ENCODE measurements at places on chromosomes 16 and 17.

DNA sequence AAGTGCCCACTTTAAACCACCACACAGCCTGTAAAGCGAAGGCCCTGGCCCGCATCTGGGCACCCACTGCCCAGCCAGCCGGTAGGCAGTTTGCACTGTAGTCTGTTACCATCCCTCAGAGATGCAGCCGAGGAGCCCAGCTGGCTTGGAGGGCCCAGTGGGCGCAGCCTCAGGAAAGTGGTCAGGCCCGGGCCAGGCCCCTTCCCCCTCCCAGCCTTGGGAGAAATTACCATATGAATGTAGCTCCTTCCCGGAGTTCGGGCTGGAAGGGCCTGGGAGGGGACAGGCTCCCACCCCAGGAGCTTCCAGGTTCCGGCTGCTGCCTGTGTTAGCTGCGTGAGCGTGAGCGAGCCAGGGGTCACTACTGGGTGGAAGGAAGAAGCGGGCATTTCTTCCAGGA, 325.4 kb downstream of the SEC14L1 start:
- DNase-seq, result no peak

DNA sequence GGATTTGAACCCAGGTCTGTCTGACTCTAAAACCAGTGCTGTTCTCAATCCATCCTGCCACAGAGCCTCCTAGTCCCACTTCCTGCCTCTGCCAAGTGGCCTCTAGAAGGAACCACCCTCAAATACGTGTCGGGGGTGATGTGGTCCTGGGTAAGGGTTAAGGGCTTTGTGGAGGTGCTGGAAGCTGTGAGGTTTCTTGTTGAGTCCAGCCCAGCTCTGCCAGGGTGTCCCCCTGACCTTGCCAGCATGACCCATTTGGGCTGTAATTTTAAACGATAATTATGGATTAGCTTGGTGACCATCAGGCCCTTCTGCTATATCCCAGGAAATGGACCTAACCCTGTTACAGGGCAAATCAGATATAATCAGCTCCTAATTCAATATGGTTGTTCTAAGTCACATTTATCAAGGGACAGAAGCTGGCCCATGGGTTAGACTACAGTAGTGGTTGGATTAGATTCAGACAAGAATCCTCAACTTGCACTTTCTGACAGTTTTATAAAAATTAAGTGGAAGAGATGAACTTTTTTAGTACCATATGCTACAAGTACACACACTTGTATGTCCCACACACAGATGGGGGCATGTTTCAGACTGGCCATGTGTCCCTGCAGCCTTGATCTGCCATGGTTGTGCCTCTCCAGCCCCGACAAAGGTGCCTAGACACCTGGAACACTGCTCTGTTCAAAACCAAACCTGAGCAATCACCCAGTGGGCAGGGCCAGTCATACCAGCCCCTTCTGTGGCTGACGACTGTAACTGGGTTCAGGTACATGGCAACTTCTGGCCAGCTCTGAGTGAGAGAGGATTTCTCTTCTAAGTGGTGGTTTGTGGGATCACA, 48.0 kb downstream of the SMPD3 start:
- no peak for DNase-seq

DNA sequence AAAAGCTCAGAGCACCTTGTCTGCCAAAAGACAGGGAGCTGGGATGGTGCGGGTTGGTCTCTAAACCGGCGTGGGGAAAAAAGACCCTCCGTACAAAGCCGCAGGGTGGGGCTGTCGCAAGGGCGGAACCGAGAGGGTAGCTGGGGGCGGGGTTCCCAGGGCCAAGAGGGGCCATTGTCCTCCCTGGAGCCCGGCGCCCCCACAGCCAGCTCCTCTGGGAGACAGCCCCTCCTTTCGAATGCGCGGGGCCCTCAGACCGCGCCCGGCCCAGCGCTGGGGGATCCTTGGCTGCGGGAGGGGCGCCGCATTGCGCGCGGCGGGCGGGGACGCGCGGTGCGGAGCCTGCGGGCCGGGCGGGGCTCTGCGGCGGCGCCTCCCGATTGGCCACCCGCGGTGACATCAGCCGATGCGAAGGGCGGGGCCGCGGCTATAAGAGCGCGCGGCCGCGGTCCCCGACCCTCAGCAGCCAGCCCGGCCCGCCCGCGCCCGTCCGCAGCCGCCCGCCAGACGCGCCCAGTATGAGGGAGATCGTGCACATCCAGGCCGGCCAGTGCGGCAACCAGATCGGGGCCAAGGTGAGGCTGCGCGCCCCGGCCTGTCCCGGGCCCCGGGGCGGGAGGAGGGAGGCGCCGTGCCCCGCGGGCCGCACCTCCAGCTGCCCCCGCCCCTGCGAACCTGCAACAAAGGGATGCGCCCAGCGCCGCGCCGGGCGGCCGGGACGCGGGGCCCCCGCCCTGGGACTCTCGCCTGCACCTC, at the start of gene TUBB3:
Gene TUBB3, plus strand, starts transcription at position 459 of the 756 bp plus-strand sequence. Its CDS starts 60 bp downstream, at position 519.
- peak; percentile 90 for DNase-seq

- no peak for DNase-seq
Observed at GRCh38 chr16:77790009-77790372, 1.6 kb downstream of the VAT1L start.

- DNase-seq, result no peak
Observed at GRCh38 chr16:11182411-11182810, 73.6 kb downstream of the SOCS1 start.

- no peak for DNase-seq
Observed at GRCh38 chr17:16314189-16314588, 39.1 kb downstream of the CENPV start.

- DNase-seq, result no peak
Observed at GRCh38 chr16:12440228-12440530, 363.5 kb downstream of the CPPED1 start.

DNA sequence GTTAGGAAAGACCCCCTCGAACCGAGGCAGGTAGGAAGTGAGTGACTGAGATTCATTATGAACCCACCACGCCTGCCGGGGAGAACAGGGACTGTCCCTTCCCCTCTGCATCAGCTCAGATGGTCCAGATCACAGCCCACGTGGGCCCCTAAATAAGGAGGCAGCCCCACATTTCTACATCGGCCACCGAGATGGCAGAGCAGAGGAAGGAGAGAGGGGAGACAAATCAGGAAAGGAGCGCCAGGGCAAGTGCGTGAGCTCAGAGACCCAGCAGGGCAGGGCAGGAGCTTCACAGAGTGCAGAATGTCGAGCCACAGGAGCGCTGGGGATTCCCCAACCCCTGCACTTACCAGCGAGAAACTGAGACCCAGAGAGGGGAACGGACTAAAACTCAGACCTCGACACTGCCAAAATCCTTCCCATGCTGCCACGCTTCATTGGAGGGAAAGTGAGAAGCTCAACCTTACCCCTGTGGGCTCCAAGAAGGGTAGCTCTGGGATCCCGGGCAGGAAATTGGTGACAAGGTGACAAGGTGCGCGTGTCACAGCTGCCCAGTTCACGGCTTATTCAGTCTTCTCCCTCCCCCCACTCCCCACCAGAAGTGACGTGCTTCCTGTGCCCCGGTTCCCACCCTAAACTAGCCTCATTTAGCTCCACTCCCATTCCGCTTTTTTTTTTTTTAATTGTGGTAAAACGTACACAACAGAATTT, at the start of gene ICAM2:
Gene ICAM2, minus strand, starts transcription at position 578 of the 711 bp plus-strand sequence. CDS start 13,942 bp downstream, outside the sequence.
- DNase-seq, result peak; percentile 73

- DNase-seq, result peak; percentile 60
Observed at GRCh38 chr16:35391328-35391727, 1931.9 kb downstream of the TP53TG3F start.

GRCh38 chr17:82840431-82840831, 609 bp upstream of the ZNF750 start:
- no peak for DNase-seq

DNA sequence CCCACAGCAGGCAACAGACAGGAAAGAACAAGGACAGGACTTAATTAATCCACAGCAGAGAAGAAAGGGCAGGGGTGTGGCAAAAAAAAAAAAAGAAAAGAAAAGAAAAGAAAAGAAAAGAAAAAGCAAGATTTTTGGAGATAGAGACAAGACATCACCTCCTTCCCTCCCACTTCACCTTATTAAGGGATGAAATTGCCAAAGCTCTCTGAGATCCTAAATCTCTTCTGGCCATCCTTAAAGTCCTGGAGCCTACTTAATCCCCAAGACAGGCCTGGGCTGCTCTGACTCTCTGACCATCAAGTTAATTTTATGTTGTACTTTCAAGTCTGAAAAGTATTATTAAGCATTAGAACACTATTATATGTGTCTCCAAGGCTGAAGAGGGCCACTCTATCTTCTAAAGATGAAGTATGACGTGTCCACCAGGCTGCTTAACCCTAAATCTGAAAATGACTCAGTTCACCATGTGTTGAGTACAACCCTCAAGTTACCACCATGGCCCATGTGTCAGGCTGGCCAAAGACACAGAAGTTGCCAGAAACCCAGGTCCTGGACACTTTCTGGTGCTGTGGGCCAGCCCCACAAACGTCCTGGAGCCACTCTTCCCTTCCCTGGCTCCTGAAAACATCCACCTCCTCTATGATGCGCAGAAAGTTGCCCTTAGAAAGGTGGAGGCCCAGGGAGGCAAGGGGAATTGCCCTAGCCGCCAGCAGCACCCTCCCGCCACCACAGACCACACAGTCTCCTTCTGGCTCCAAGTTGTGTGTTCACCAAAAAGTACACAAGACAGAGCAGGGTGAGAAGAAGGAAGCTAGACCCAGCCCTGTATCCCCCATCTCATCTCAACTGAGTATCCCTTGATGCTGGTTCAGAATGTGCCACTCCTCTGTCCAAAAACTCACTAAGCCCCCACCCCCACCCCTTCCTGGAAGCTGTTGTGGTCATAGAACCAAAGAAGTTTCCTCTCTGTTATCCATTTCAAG, 2.7 kb downstream of the SOCS1 start:
- peak; percentile 69 for DNase-seq

DNA sequence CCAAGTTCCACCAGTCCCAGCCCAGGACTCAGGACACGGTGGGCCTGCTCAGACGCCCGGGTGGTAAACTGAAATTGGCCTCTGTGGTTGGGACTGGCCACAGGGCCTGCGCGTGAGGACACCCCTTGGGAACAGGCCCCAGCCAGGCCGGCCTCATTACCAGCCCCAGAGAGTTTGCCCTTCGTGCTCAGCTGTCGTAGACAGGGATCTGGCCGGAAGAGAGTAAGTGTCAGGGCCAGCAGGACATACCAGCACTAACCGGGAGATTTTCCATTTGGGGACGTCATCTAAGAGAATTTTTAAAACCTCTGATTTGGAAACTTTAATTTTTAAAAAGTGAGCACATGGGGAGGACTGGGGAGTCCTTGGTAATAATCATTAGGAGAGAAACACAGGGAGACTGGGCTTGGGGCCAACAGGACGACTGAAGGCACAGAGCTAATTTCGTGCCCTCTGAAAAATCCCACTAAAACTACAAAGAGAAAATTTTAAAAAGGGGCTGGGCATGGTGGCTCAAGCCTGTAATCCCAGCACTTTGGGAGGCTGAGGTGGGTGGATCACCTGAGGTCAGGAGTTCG, 2.4 kb upstream of the RBFOX3 start:
- DNase-seq, result no peak

- DNase-seq, result no peak
Observed at GRCh38 chr16:54125751-54126655, 160.6 kb downstream of the IRX3 start.

DNA sequence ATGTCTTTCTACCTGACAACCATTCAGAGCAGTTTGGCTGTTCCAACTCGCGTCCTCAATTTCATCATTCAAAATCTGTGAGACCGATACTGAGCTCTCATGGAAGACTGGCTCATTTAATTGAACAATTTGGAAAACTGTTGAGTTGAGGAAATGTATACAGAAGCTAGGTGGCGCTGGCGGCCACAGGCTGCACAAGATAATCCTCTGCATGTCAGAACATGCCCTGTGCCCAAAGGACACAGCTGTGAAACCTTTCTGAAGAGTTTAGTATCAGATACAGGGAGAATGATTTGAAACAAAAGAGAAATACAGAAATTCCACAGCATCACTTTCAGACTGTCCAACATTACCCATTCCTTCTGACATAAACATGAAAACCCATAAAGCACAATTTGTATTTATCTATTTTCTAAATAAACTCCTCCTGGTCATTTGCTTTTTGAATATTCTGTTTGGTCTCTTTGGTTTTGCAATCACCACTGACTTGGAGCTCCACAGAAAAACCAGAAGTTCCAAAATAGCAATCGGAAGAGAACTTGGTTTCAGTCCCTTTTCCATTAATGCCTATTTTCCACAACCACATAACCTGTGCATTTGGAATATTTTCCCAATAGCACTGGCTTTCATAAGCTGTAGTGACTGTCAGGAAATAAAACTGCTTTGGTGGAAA, 192.8 kb downstream of the MAP2K6 start:
- peak; percentile 74 for DNase-seq

DNA sequence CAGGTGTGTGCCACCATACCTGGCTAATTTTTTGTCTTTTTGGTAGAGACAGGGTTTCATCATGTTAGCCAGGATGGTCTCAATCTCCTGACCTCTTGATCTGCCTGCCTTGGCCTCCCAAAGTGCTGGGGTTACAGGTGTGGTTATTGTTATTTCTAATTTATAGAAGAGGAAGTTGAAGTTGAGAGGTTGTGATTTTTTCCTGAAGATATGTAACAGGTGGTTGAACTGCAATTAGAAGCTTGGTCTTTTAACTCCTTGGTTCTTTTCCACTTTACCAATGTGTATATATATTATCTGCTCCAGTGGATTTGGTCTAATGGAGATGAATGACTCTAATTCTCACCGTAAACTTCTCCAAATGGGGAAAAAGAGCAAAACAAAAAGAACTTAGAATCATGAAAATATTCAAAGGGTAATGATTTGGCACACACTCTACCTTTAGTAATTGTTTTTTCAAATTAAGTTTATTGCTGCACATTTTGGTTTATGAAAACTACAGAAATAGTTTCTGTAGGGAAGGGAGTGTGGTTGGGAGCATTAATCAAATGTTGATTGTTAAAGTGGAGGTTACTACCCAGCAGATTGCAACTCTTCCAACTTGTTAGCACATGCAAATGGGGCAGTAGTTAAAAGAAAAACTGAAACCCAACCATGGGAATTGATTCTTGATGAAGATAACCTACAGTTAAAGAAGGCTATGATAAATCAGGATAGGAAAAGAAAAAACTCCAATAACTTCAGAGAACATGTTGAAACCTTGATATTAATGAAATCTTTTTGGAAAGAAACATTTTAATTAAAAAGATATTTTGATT, 1.8 kb upstream of the KRT10 start:
- DNase-seq, result no peak

DNA sequence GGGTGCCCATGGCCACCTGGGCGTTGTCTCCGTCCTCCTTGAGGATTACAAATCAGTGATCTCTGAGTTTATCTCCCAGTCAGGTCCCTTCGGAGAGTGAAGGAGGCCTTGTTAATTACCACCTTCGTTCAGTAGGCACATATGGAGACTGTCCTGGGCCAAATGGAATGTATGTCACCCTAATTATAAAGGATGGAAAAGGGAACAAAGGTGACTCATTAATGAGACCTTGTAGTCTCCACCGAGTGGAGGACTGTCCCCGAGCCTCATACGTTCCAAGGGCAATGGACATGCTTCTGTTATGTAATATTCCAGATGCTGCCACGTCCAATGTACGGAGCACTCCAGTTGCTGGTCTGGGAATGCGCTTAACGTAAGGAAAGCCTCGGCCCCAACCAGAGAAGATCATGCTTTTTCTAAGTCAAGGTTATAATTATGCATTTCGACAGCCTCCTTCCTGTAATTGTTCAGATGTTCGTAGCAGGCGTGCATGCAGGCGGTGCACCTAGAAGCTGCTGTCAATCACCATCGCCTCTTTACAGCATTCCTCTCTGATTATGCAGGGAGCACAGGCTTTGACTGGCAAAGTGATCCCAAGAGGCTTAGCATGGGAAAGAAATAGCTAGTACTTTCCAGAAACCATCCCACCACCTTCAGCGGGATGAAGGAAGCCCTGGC, 22.4 kb upstream of the SEC14L1 start:
- DNase-seq, result no peak
